ENCODE measurements at places on chromosomes 2 and 18.

GRCh38 chr2:22198381-22199283 lies 1074.9 kb downstream of the TDRD15 start:
- DNase-seq = no peak

DNA sequence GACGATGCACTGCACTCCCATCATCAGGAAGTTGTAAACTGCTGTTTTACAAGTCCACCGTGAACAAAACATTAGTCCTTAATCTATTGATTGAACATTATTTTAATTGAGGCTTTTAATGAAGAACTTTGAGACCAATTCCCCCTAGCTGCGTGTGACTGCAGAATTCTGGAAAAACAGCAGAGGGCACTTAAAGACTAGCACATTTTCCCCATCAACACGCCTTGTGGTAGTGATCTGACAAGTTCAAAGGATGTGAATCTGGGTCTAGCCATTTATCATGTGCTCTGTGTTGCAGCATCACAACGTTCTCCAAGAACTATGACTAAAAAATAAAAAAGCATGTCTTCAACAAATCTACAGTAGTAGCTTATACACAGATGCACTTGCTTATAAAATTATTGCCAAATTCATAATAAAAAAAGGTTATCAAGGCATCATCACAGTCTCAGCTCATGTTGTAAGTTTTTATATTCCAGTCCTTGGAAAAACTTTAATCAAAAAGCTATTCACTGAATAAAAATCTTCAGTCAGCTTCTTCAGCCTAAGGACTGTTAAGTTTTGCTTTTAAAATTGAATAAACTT lies 35.8 kb downstream of the SKOR2 start:
- peak; percentile 20 for DNase-seq

GRCh38 chr2:231053846-231054245 lies 2.8 kb upstream of the PSMD1 start:
- no peak for DNase-seq

DNA sequence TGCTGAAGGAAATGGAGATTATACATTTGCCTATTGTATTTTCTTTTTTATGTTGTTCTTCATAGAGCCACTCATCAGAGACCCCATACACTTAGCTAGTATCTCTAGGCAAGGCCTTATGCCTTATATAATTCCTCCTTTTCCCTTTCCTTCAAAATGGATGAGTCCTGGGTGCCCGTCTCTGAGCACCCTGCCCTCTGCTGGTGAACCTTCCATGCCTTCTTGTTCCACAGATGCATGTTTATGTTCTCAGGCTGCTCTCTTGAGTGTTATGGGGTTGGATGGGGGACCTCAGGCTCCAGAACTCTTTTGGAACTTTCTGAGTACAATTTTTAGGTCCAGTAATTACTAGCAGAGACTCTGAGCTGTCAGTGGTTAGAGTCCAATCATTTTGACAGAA lies 368.6 kb upstream of the SPRED2 start:
- peak; percentile 3 for DNase-seq

- DNase-seq = no peak
These were observed 160.4 kb downstream of the AGAP1 start for GRCh38 chr2:235654103-235654813.

GRCh38 chr2:200479692-200480265 lies 30.1 kb downstream of the KCTD18 start:
- peak; percentile 29 for DNase-seq

DNA sequence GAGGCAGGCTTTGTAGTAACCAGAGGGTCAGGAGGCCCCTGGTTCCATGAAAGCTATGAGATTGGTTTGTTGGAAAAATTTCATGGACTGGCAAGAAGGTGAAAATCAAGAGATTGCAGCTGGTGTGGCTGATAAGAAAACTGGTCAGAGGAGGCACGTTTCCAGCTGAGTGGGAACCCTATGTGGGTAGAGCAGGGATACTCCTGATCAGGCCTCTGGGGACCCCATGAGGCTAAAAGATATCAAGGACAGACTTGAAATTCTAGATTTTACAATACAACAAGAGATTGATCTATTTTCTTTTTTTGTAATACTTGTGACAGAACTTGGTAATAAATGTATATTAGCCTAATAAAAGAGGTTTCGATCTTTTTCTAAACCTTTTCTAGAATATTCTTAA lies 1615.1 kb downstream of the DPP10 start:
- no peak for DNase-seq

DNA sequence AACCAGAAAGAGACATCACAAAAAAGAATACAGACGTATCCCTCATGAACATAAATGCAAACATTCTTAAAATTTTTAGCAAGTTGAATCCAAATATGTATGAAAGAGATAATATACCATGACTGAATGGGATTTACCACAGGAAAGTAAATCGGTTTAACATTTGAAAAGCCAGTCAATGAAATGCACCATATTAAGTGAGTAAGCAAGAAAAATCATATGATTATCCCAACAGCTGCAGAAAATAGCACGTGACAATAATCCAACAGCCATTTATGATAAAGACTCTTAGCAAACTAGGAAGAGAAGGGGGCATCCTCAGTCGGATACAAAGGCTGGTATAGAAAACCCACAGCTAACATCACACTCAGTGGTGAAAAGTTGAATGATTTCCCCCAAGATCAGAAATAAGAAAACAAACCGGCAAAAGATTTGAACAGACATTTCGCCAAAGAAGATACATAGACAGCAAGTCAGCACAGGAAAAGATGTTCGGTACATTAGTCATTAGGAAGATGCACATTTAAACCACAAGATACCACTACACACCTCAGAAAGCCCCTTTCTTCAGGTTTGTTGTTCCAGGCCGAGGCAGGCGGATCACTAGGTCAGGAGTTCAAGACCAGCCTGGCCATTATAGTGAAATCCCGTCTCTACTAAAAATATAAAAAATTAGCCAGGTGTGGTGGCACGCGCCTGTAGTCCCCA lies 144.3 kb downstream of the INHBB start:
- DNase-seq = no peak

DNA sequence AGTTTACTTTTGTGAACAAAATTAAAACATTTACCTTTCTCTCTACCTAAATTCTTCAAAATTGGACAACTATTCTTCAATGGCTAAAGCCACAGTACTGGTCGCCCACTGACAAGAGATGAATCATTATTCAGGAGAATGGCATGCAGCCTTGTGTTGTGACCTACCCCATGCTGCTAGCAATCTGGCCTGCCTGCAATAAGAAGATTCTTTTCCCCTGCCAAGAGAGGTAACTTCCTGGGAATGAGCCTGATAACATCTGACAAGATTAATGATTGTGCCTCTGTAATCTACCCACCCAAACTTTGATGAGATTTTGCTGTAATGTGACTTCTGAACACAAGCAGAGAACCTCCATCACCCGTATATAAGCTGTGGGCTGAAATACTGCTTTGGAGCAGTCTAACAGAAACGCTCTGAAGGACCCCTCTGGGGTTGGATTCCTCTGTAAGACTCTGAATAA lies 47.0 kb upstream of the ST3GAL5 start:
- DNase-seq = no peak

DNA sequence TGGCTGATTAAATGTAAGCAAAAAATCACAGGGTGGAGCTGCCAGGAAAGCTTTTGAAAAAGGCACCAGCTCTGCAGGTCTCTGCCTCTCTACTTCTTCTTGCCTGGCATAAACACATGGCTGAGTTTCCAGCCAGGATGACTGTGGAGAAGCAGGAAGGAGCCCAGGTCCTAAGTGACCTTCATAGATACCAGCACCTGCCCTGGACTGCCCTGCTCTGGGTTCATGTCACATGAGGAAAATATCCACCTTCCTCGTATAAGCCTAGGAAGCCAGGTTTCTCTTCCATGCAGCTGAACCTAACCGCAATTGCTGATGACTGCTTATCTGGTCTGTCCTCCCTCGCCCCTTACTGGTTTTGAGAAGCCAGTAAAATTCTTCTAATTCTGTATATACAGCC lies 47.8 kb upstream of the CREB1 start:
- no peak for DNase-seq

DNA sequence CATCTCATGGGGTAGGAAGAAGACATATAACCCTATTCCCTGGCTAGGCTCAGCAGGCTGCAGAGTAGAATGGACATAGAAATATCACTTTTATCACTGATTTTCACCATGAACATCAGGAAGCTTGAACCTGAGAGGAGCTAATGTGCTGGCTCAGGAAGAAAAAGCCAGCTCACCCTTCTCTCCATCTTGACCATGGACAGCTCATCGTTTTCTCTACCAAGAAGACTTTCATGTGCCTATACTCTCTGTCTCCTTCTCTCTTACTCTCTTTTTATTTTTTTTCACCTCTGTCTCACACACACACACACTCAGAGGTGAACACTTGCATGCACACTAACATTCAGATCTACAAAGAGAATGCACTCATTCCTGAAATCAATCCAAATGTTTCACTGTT lies 372.8 kb upstream of the CNTNAP5 start:
- DNase-seq = no peak

DNA sequence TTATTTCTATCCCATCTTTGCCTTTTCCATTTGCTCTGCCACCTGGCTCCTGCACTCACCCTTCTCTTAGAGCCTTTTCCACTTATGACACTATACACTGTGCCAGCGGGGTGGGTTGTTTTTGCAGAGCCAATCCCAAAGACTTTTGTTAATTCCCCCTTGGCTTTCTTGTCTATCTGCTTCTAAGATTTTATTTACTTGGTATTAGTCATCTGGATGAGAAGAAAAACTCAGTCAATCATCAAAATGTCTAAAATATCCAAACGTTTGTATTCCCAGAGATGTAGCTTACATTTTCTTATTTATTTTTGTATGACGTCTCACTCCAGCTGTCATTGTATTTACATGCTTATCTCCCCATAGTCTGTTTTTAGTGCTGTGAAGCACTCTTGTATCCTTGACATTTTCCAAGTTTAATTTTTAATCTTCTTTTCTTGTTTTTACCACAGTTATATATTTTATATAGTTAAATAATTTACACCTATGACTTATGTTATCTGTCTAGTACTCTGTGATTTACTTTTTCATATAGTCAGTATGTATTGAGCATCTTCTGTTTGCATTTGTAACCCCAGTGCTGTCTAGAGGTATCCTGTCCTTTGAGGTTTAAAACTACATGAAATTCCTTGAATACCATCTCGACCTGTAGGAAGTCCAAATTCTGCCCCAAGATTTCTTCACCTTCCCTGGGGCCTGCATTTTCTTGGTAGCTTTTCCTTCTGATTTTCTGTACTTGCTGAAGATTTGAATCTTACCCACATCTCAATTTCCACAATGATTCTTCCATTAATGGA lies 55.1 kb downstream of the COL4A3 start:
- DNase-seq = no peak

DNA sequence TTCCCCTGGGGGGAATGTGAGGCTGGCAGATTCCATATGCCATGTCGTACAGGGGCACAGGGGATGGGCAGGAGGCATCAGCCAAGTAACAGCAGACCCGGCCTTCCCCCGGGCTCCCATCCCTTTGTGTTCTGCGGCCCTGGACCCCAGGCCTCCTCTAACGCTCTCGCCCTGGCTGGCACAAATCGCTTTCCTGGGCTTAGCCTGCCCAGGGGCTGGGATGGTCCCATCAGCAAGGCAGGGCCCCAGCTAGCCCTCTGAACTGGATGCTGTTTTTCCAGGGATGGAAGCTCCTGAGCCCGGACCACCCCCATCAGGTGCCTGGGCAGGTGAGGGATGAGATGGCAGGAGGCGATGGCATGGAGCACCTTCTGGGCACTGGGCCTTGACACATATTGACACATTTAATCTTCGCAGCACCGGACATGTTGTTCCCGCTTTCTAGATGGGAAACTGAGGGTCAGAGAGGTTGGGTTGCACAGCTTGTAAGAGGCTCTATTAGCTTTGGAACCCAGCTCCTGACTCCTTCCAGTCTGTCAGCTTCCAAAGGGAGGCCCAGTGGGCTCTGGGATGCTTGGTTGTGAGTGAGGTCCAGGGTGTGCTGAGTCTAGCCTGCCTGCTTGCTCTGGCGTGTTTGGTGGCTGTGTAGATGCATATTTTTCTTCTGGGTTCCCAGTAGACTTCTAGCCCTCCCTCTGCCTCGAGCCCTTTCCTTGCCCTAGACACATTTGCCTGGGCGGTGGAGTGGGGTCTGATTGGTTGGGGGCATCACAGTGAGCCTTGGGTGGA lies 40.3 kb downstream of the GLI2 start:
- no peak for DNase-seq

All from GM04504 (cell line).